WTC11 (cell line): ENCODE measurements at places on chromosomes 12 and 14.

GRCh38 chr12:47867495-47867941 lies 37.3 kb downstream of the VDR start:
- no peak overlapping the region for H3K4me3 ChIP-seq
- no peak for DNase-seq
- peaks cover 3% of the 10 kb centered on the region; the same call in 1 of the 2 replicates for H3K27me3 ChIP-seq
- H3K27ac ChIP-seq = no peak overlapping the region
- no peaks in the 10 kb centered on the region for H3K36me3 ChIP-seq

- peak; percentile 40 for DNase-seq
- peaks cover 46% of the 10 kb centered on the region for H3K27me3 ChIP-seq
- peak overlapping the region; percentile 86 for H3K4me3 ChIP-seq
- no peaks in the 10 kb centered on the region for H3K36me3 ChIP-seq
- peaks cover 13% of the 10 kb centered on the region for H3K4me1 ChIP-seq
Measured at GRCh38 chr14:50560931-50561285, 963 bp downstream of the ATL1 start.

DNA sequence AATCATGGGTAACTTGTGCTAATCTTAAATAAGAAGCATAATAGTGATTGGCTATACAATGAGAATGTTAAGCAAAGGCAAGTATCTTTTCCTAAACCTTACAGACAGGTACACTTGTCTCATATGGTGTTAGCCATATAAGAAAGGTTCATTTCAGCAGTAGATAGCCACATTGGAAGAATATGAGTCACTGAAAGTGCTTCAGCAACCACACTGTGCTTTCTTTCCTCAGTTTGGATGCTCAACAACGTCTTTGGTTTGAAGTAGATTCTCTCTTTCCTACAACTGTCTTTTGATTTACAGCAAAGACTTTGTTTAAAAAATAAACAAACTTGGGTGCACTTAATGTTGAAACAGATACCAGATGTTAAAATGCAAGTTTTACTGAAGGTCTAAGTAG lies 8.9 kb downstream of the DDHD1 start:
- no peak overlapping the region for H3K4me3 ChIP-seq
- peaks cover 29% of the 10 kb centered on the region for H3K36me3 ChIP-seq
- no peak for DNase-seq
- H3K4me1 ChIP-seq = peaks cover 13% of the 10 kb centered on the region
- no peak overlapping the region for H3K27ac ChIP-seq

- H3K4me3 ChIP-seq = no peak overlapping the region
- no peak overlapping the region for H3K27ac ChIP-seq
- peaks cover 2% of the 10 kb centered on the region; the same call in 1 of the 2 replicates for H3K27me3 ChIP-seq
- H3K36me3 ChIP-seq = 0 out of 2 replicates have a peak, but pooled peaks cover 3% of the 10 kb centered on the region
- DNase-seq = no peak
- peaks cover 3% of the 10 kb centered on the region; the same call in 1 of the 2 replicates for H3K4me1 ChIP-seq
Measured at GRCh38 chr12:104387190-104387589, 69.6 kb upstream of the CHST11 start.

DNA sequence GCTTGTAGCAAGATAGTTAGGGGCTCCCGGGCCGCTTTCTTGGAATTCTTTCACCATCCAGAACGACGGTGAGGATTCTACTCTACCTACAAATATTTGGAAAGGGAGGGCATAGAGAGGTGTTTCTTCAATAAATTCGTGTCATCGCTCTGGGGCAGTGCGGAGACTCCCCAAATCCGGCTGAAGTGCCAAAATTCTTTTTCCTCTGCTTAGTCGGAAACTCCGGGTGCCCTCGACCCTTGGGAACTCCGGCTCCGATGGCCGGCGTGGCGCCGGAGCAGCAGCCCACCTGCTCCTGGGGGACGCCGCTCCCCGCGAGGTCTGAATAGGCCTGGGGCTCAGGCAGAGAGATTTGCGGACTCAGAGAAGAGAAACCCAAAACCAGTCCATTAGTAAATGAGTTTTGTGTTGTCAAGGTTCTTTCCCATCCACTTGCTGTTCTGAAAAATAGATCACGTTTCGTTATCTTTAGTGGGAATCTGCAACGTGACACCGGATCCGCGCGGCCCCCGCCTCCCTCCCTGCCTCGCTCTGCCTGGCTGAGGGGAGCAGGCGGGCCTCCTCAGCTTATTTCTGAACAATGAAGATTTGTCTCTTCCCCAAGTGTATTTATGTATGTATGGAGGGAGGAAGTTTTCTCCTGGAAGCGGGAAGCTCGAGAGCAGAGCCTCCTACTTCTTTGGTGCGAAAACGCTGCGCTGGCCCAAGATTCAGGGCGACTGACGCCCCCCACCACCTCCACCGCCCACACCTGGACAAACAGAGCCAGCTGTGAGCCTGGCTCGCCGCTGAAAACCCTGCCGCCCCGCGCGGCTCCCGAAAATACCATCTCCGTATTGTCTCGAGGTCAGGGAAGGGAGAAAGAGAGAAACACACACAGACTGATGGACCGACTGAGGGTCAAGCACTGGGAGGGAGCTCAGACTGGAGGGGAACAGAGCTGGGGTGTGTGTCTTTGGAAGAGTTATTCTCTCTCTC lies 3.7 kb upstream of the SIX1 start:
- peaks cover 71% of the 10 kb centered on the region for H3K4me1 ChIP-seq
- H3K27me3 ChIP-seq = peaks cover 99% of the 10 kb centered on the region
- peak overlapping the region; percentile 75 for H3K4me3 ChIP-seq
- H3K36me3 ChIP-seq = no peaks in the 10 kb centered on the region
- H3K27ac ChIP-seq = no peak overlapping the region

DNA sequence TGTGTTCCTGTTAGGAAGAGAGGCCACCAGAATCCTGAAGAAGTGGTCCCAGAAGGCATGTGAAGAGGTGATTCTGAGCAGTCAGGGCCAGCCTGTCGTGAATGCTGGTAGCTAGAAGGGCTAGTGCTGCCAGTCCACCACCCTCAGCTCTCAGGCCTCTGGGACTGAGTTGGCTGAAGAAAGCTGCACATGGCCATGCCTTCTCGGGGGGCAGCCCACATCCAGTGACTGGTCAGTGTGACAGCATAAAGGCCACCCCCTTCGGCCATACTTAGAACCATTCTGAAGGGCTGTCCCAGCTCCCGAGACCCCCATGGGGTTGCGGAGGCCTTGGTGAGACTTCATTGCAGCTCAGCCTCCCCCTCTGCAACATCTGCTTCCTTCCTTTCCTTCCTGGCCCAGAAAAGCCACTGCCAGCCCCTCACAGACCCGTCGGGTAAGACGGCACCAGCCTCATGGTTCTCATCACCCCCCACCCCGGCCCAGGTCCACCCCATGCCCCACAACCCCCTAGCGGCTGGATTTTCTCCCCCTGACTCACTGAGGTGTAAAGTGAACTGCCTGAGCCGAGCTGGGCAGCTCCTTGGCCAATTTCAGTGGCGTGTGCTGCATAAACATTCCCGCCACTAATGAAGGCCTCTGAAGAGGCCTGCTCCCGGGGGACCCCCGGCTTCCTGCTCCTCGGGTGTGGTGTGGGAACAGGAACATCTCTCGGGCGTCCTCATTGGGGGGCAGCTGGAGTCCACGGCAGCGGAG lies 49.5 kb upstream of the DIO3 start:
- H3K4me1 ChIP-seq = no peaks in the 10 kb centered on the region
- no peak overlapping the region for H3K4me3 ChIP-seq
- H3K36me3 ChIP-seq = peaks cover 13% of the 10 kb centered on the region
